ENCODE measurements at places on chromosomes 16 and 17.

- no peak for DNase-seq
These were observed 4.1 kb upstream of the GAST start for GRCh38 chr17:41707803-41708669.

- DNase-seq: no peak
These were observed 32.1 kb upstream of the SBK1 start for GRCh38 chr16:28260193-28260592.

DNA sequence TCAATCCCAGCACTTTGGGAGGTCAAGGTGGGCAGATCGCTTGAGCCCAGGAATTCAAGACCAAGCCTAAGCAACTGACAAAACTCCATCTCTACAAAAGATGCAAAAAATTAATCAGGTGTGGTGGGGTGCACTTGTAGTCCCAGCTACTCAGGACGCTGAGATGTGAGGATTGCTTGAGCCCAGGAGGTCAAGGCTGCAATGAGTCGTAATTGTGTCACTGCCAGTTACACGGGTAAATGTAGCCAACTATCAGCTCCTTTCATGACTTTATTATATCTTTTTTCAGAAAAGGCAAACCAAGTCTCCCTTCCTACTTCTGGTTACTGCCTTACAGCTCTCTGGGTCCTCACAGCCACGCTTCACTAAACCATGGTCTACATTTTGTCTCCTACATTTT lies 4.0 kb downstream of the SDF2 start:
- no peak for DNase-seq

DNA sequence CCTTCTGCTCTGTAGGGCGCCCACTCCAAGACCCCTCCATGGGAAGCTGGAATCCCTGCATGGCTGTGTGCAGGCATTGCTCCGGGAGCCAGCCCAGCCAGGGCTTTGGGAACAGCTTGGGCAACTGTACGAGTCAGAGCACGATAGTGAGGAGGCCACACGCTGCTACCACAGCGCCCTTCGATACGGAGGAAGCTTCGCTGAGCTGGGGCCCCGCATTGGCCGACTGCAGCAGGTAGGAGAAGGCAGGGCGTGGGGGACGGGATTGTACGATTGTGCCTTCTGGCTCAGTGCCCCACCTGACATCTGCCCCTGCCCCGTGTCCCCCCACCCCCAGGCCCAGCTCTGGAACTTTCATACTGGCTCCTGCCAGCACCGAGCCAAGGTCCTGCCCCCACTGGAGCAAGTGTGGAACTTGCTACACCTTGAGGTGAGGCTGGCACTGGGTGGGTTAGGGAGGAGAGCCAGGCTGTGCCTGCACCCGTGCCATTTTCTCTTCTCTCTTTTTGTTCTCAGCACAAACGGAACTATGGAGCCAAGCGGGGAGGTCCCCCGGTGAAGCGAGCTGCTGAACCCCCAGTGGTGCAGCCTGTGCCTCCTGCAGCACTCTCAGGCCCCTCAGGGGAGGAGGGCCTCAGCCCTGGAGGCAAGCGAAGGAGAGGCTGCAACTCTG lies 8.7 kb upstream of the TMEM88 start:
- no peak for DNase-seq

All from erythroblast (primary cell).